ENCODE measurements at places on chromosomes 2 and 18.
A peak's percentile ranks its signal among the peaks of the same experiment; 100 is the strongest.

DNA sequence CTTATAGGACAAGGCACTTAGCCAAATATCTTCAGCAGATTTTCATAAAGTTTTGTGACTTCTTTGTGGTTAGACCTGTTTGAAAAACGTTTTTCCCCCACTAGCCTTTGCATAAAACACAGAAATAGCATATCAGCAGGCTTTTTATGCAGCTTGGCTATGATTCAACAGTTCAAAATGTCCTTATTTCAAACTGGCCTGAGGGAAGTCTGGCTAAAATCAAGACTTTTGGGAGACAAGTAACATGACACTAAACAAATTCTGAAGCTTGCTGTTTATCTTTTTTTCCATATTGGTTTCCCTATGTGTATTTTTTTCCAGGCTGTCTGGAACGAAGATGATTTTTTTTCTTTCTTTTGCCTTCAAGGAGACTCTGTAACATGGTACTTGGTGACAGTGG is 95.1 kb upstream of the L3MBTL4 start:
- no peak for DNase-seq
- H3K4me1 ChIP-seq, result peaks cover 2% of the 10 kb centered on the region
- no peaks in the 10 kb centered on the region for H3K36me3 ChIP-seq
- H3K27ac ChIP-seq, result no peak overlapping the region
- no peaks in the 10 kb centered on the region for H3K27me3 ChIP-seq
- no peak overlapping the region for H3K4me3 ChIP-seq

GRCh38 chr2:235215248-235215647 is 263.4 kb downstream of the SH3BP4 start:
- H3K36me3 ChIP-seq, result no peaks in the 10 kb centered on the region
- no peak overlapping the region for H3K27ac ChIP-seq
- no peak overlapping the region for H3K4me3 ChIP-seq
- no peak for DNase-seq
- no peaks in the 10 kb centered on the region for H3K4me1 ChIP-seq
- H3K27me3 ChIP-seq, result no peaks in the 10 kb centered on the region

GRCh38 chr2:59032499-59032898 is 791.4 kb upstream of the FANCL start:
- no peak overlapping the region for H3K4me3 ChIP-seq
- H3K27me3 ChIP-seq, result no peaks in the 10 kb centered on the region
- H3K36me3 ChIP-seq, result no peaks in the 10 kb centered on the region
- no peak overlapping the region for H3K27ac ChIP-seq
- H3K4me1 ChIP-seq, result no peaks in the 10 kb centered on the region

DNA sequence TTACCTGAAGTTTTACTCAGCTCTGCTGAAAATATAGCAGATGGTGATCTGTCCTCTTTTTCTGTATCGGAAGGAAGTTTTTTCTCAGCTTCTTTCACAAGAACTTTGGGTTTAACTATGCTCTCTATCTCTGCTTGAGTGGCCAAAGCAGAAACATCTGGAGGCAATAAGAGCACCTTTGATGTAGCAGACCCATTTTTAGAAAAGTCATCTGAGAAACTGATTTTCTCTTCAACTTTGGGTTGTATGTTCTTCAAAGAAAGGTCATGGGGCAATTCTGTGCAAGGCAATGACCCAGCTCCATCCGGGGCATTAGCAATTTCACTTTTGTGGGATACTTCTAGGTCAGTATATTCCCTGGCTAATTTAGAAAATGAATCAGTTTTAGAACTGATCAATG is 25.2 kb downstream of the RTN4 start:
- H3K4me1 ChIP-seq, result peaks cover 4% of the 10 kb centered on the region
- H3K27ac ChIP-seq, result no peak overlapping the region
- DNase-seq, result no peak
- H3K4me3 ChIP-seq, result no peak overlapping the region

DNA sequence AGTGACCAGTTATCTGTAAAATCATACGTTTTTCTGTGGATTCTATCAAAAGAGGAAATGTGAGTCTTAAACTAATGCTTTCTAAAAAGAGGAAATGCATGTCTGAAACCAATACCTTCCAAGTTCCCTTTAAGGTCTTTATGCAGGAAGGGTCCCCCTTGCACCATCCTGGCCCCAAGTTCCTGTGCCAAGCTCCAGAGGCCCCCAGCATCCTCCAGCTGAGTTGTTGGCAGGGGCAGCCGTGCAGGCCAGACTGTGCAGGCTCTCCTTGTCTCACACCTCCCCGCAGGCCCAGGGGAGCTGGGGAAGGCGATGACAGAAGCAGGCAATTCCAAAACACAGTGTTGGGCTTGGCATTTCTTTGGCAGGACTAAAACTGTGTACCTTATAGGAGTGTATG is 39.2 kb downstream of the DPYSL5 start:
- H3K36me3 ChIP-seq, result no peaks in the 10 kb centered on the region
- H3K27me3 ChIP-seq, result no peaks in the 10 kb centered on the region
- no peaks in the 10 kb centered on the region for H3K4me1 ChIP-seq
- DNase-seq, result no peak
- no peak overlapping the region for H3K4me3 ChIP-seq
- no peak overlapping the region for H3K27ac ChIP-seq

DNA sequence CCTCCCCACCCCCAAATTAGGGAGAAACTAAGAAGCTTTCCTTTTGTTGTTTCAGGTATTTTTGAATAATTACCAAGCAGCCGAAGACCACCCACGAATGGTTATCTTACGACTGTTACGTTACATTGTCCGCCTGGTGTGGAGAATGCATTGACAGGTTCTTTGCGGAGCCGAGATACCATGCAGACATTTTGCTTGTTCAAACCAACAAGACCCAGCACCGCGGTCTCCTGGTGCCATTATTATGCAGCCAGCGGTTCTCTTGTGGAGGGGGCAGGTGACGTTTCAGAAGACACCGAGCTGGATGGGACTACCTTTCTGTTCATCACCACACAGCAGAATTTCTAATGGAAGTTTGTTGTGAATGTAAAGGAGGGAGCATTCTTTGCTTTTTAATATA is 43.4 kb downstream of the BCL2L11 start:
- no peaks in the 10 kb centered on the region for H3K27me3 ChIP-seq
- no peaks in the 10 kb centered on the region for H3K4me1 ChIP-seq
- no peaks in the 10 kb centered on the region for H3K36me3 ChIP-seq
- no peak for DNase-seq
- no peak overlapping the region for H3K4me3 ChIP-seq

DNA sequence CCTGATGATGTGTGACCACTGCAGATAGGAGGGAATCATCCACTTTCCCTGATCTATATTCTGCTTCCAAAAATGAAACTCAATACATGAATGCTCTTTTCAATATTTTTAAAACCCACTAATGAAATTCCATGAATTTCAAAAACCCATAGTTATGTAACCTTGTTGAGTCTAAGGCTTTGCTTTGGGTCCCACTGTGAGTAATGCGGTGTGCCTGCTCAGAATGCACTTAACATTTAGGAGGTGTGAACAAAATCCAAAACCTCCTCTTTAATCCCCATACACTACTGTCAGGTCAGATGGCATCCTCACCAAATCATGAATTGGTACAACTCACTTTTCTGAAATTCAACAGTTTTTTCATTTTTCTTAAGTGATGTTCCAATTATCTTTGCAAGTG is 50.4 kb downstream of the CCDC93 start:
- H3K4me1 ChIP-seq, result no peaks in the 10 kb centered on the region
- no peaks in the 10 kb centered on the region for H3K27me3 ChIP-seq
- no peak overlapping the region for H3K4me3 ChIP-seq

DNA sequence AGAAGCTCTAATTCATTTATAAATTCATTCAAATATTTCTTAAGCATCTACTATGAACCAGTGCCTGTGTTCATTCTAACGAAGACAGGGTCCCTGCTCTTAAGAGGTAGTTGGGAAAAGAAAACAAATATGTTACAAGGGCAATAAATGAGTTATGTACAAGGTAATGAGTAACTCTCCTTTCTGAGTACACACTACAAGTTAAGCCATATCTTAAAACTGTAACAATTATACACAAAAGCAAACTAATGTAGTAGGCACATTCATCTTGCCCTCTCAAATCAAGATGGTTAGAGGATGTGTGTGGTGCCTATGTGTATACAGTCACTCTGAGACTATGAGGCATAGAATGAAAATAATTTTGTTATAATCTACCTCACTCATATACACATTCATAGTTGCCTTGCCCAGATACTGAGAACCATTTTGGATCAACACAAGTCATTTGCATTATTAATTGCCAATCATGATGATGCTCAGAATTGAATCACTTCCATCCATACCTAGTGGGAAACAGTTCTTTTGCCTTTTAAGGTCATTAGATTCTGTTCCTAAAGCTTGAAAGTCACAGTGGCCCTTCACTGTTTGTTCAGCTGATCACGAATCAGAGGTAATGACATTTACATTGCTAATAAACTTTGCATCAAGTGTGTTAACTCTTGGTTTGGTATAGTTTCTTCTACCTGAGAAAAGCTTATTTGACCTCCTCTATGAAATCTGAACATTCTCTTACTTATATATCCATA is 283.1 kb downstream of the ZNF385B start:
- H3K27me3 ChIP-seq, result no peaks in the 10 kb centered on the region
- no peaks in the 10 kb centered on the region for H3K4me1 ChIP-seq
- no peak overlapping the region for H3K27ac ChIP-seq
- H3K36me3 ChIP-seq, result no peaks in the 10 kb centered on the region
- no peak overlapping the region for H3K4me3 ChIP-seq

- no peaks in the 10 kb centered on the region for H3K4me1 ChIP-seq
- no peak for DNase-seq
- H3K27ac ChIP-seq, result no peak overlapping the region
- H3K36me3 ChIP-seq, result no peaks in the 10 kb centered on the region
Measured at GRCh38 chr2:236972491-236973342, 113.0 kb upstream of the COPS8 start.

DNA sequence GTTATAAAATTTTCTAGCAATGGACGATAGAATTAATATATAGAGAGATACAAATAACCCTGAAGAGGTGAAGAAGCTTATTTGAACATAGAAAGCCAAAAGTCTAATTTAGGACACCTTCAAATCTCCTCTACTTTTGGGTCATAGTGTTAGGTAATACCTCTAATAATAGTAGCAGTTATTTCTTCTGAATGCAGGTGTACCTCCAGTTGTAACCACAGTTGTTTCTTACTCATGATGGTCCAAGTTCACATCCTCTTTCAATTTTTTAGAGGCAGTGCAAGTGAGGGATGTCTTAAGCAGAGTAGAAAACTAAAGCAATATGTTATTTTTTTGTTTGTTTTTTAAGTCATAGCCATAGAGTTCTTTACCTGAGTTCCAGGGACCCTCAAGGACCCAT is 429.5 kb downstream of the CCDC85A start:
- no peaks in the 10 kb centered on the region for H3K27me3 ChIP-seq
- no peak overlapping the region for H3K4me3 ChIP-seq
- no peaks in the 10 kb centered on the region for H3K4me1 ChIP-seq
- no peaks in the 10 kb centered on the region for H3K36me3 ChIP-seq
- no peak for DNase-seq
- no peak overlapping the region for H3K27ac ChIP-seq

- H3K4me1 ChIP-seq, result peaks cover 3% of the 10 kb centered on the region
- H3K4me3 ChIP-seq, result peak overlapping the region; percentile 67
- no peaks in the 10 kb centered on the region for H3K27me3 ChIP-seq
- no peak for DNase-seq
Measured at GRCh38 chr2:64017811-64018700, 1.2 kb downstream of the VPS54 start.

DNA sequence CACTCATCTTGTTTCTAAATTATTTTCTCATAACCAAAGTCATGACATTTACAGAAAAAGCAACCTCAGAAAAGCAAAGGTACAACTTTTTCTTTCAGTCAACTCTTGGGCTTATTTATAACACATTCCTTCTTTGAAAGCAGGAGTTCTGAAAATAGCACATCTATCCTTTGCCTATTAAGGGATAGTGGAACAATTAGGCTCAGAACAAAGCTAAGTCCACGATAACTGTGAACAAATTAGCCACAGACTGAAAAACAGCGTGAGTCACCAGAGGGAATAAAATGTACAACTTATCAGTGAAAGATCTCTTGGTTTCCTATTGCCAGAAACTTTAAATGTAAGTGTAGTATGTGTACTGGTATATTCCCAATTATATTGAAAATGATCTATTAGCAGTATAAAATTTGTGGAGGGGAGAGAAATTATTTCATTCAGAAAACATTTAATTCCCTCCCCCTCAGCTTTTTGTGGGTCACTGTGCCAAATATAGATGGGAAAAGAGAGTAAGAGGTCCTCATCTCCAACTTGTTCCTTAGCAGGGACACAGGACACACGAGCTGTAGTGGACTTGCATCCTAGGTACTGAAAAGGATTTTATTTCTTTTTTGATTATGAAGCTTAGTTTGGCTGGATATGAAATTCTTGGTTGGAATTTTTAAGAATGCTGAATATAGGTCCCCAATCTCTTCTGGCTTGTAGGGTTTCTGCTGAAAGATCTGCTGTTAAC is 15.4 kb upstream of the MATN3 start:
- H3K27me3 ChIP-seq, result no peaks in the 10 kb centered on the region
- H3K4me1 ChIP-seq, result no peaks in the 10 kb centered on the region
- H3K27ac ChIP-seq, result no peak overlapping the region
- DNase-seq, result no peak
- H3K4me3 ChIP-seq, result no peak overlapping the region

DNA sequence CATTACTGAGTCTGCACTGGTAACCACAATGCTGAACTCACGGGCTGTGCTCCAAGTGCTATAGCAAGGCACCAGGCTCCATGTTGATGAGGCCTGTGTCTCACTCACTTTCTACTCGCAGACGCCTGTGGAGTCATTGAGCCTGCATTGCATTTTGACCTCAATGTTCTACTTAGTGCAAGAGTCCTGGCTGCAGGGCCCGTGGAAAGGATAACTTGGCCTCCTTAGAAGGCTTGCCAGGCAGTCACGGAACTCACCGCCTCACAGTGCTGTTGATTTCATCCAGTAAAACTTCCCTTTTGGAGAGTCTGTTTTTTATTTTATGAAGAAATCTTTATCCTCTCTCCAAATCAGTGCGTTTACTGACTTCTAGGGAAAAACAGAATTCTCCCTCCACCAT is 290.4 kb downstream of the RNF144A start:
- no peaks in the 10 kb centered on the region for H3K36me3 ChIP-seq
- no peak overlapping the region for H3K4me3 ChIP-seq
- peaks cover 2% of the 10 kb centered on the region for H3K4me1 ChIP-seq
- no peaks in the 10 kb centered on the region for H3K27me3 ChIP-seq
- no peak overlapping the region for H3K27ac ChIP-seq
- DNase-seq, result no peak

DNA sequence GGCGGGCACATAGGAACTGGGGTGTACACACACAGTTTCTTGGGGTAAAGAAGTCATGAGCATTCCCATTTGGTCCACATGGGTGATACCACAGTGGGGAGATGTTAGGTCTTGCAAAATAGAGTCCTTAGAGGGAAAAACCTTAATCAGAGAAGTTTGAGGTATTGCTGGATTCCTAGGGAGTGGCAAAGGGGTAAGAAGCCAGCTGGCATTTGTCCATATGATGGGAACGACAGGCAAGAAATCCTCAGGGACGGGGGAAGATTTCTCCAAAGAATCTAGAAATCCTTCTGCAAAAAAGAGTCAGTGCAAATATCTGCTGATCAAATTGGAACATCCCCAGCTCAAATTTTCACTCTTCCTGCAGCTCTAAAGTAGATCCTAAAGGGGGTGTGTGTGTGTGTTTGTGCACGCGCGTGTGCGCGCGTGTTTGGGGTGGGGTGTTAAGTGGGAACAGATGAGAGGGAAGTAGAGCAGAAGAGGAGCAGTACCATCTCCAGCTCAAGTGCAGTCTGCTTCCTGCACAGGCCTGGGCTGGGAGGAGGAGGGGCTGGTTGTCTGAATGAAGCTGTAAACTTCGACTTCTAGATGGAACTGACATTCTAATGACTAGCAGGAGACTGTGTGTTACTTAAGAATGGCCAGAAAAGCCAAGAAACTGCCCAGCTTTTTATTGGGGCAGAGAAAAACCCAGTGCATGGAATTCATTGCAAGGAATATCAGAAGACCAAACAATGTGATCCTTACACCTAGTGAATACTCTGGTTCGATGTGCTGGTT is 168.0 kb downstream of the SPP2 start:
- no peak overlapping the region for H3K27ac ChIP-seq
- no peaks in the 10 kb centered on the region for H3K36me3 ChIP-seq
- no peaks in the 10 kb centered on the region for H3K27me3 ChIP-seq
- no peak overlapping the region for H3K4me3 ChIP-seq

Measured in ovary (tissue), 10 donors.